ENCODE measurements at places on chromosomes 12 and 14.
A peak's percentile ranks its signal among the peaks of the same experiment; 100 is the strongest.

DNA sequence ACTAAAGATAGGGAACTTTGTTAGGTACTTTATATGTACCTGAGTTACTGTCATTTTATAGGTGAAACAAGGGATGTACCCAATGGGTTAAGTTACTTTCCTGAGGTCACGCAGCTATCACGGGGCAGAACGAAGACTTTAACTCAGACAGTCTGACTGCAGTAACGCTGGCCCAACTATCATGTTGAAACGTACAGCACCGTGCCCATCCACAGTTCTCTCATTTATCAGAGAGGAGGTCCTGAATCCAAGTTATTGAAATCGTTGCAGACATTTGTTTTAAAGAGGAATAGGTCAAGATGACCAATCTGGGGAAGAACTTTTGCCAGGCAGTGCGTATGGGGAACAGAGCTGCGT is 587 bp upstream of the C12orf75 start:
- no peak for DNase-seq

DNA sequence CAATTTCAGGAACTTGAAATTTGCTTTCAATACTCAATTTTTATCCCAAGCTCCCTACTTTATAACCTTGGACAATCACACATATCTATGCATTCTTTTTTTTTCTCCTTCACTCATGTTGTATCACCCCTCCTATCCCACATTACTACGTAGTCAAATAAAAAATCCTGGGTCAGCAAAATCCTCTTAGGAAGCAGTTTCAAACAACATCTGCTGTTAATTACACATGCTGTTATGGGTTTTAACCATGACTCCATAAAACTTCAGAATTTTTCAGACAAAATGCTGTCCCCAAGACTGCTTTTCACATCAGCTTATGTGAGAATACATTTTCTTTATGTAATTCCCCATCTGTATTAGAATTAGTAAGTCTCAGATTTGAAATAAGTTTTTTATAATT is 61.7 kb downstream of the LRFN5 start:
- DNase-seq: no peak

- no peak for DNase-seq
These were observed 187.2 kb downstream of the PRKD1 start for GRCh38 chr14:29740491-29740890.

DNA sequence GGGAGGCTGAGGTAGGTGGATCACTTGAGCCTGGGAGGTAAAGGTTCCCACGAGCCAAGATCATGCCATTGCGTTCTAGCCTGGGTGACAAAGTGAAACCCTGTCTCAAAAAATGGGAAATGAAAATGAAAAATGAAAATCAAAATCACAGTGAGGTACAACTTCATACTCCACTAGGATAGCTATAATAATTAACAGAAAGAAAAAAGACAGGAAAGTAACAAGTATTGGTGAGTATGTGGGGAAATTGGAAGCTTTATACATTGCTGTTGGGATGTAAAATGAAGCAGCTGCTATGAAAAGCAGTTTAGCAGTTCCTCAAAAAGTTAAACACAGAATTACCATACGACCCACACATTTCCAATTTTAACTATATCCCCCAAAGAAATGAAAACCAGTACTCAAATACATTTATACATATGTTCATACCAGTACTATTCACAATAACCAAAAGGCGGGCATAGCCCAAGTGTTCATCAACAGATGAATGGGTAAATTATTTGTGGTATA is 22.2 kb downstream of the SGPP1 start:
- DNase-seq: no peak

- no peak for DNase-seq
These were observed 3.8 kb downstream of the MTHFD1 start for GRCh38 chr14:64391986-64392385.

- DNase-seq: no peak
These were observed 46.0 kb downstream of the SCN8A start for GRCh38 chr12:51636986-51637385.

DNA sequence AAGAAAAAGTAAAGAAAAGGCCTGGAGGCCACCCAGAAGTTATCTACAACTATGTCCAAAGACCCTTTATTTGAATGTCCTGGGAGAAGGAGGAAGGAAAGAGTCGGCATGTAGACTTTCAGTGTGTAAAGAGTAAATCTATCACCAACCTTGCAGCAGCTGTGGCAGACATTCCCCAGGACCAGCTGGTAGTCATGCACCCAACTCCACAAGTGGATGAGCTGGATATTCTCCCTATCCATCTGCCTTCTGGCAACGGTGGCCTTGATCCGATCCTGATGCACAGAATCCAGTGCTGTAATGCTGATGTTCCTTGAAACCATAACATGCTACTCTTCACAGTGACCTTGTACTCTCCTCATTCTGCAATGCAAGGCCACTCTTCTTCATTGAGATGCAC is 27.3 kb downstream of the KRT76 start:
- DNase-seq: no peak

- no peak for DNase-seq
These were observed 69.9 kb downstream of the TGFB3 start for GRCh38 chr14:75911883-75912282.

DNA sequence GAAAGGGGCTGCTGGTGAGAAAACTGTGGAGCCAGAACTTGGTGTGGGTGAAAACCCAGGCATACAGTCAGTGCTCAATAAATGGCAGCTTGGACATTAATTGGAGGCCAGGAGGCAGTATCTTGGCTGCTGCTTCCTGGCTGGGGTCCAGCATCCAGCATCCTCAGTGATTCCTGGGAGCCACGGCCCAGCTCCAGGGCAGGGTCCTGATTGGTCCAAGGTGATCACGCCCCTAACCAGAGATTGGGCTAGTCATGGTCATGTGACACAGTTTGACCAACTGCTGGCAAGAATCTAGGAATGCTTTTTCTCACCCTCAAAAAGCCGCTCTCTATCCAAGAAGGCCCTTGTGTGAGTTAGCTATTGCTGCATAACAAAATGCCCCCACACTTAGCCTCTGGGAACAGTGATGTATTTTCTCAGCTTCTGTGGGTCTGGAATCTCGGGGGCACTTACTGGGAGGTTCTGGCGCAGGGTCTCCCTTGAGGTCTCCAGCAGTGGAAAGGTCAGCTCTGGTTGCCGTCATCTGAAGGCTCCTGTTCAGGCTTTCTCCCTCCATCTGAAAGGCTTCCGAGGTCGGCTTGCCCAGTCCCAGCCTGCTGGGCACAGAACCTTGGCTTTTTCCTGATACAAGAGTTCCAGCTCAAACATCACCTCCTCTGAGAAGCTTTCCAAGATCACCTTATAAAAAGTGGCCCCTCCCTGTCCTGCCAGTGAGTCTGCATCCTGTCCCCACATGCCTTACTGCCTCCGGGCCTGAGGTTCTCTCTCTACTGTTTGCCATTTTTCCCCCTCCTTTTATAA is 119.2 kb upstream of the NCOR2 start:
- DNase-seq: no peak

DNA sequence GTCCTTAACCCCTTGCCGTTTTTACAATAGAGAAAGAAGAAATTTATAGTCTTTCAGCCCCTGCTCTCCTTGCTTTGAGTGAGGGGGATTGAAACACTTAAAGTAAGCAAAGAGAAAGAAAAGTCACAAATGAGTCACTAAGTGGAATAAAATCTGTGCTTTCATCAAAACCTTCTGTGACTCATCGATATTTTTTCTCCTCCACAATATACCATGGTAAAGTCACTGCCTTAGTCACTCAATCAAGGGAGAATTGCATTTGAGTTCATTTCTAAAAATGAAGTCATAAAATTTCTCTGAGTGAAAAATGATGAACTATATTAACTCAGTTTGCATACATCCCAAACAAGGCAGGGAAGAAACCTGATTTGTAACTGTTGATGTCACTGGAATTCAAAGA is 470.3 kb downstream of the FOXG1 start:
- no peak for DNase-seq

- DNase-seq: no peak
These were observed 15.5 kb upstream of the TCTN2 start for GRCh38 chr12:123655420-123655819.

GRCh38 chr12:95963096-95963495 is 20.0 kb downstream of the AMDHD1 start:
- no peak for DNase-seq

- DNase-seq: no peak
These were observed 46.8 kb upstream of the DLK1 start for GRCh38 chr14:100679707-100680438.

DNA sequence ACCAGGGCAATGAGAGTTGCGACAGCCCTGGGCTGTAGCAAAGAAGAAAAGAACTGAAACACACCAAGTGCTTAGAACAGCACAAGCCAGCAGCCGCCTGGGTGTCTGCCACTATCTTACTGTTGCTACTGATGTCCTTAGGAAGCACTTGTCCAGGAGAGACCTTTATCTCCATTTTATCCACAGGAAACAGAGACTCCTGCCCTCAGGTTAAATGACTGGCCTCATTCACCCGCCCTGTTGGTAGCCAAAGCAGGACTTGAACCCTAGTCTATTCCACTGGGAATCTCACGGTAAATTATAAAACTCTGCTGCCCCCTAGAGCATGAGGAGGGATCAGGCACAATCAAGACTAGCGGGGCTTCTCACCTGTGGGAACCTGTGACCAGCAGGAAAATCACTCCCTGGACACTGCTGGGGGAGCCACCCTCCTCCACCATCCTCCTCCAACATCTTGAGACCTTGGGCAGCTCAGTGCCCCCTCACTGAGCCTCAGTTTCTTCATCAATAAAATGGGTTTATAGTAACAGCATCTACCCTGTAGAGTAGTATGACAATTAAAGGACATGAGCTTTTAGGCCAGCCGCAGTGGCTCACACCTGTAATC is 20.5 kb upstream of the TESC start:
- DNase-seq: peak; percentile 77

GRCh38 chr12:5220835-5221234 is 177.2 kb downstream of the KCNA5 start:
- no peak for DNase-seq

DNA sequence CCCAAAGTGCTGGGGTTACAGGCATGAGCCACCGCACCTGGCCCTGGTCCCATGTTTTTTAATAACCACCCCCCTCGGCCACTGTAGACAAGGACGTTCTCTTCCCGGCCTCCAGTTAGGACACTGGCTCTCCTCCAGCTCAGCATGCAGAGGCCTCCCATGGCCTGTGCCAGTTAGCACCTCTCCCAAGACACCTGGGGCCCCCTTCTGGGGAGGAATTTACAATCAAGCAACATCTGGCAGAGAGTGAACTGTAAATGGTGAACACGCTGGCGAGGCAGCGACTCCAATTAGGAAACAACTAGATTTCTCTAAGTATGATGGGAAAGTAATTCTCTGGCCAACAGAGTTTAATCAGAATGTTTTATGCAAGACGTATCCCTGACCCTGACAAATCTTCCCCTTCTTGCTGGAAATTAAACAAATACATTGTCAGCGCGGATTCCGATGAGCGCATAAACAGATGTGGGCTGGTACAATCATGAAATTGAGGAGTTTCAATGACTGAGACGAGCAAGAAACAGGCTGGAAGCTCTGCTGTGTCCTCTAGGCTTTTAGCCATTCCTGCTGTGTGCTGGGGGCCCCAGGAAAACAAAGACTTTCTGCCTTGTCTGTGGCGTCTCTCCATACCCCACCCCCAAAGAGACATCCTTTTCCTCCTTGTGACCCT is 61.7 kb upstream of the DLK1 start:
- DNase-seq: no peak

GRCh38 chr14:32826404-32827082 is 112.1 kb upstream of the NPAS3 start:
- DNase-seq: no peak

DNA sequence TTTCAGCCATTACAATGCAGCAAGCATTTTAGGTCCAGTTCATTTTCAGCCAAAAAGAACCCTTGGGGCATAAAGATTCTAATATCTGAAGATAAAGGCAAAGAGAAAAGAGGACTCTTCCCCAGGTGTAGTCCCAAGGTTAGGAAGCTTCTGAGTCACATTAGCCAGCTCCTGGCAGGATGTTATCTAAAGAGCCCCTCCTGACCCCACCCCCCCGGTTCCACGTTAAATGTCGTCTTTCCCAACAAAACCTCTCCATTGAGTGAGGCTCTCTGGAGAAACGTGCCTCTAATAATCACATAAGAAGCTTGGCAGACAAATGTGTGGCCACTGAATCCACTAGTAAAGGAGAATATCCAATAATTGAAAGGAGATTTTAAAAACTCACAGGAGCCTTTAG is 267.7 kb downstream of the GALC start:
- no peak for DNase-seq

DNA sequence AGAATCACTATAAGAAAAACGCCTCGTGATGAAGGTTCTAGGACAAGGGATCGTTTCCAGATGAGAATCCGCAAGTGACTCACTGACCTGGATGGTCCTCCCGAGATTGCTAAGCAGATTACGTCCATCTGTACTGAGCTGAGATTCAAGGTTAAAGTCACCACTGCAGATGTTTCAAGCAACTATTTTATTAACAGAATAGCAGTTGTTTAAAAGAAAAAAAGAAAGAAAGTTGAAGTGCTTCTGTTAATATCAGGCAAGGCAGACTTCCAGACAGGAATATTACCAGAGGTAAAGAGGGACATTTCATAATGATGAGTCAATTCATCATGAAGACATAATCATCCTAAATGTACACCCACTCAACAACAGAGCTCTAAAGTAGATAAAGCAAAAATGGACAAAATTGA is 17.9 kb downstream of the PXN start:
- DNase-seq: no peak

DNA sequence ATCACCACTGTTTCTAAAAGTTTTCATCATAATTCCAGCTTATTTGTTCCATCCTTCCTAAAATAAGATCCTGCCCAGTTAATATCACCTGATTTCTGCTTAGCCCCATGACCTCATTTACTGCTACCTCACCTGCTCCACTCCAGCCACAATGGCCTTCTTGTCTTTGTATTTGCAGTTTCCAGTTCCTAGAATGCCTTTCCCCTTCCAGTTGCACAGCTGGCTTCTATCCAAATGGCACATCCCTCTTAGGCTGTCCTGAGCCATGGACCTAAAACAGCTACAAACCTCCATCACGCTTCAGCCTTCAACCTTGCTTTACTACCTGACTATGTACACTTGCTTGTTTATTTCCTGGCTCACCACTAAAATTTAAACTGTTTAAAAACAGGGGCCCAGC is 6.5 kb upstream of the LGMN start:
- no peak for DNase-seq

GRCh38 chr14:91308337-91308736 is 63.8 kb upstream of the GPR68 start:
- no peak for DNase-seq

- no peak for DNase-seq
These were observed 41.5 kb downstream of the WDR20 start for GRCh38 chr14:102181187-102181586.

- DNase-seq: no peak
These were observed 52.2 kb upstream of the COCH start for GRCh38 chr14:30822080-30822571.

GRCh38 chr12:72148709-72149108 is 123.5 kb upstream of the TRHDE start:
- no peak for DNase-seq

- DNase-seq: no peak
These were observed 10.9 kb upstream of the RIN3 start for GRCh38 chr14:92502541-92503286.

GRCh38 chr12:119145367-119145766 is 33.4 kb upstream of the HSPB8 start:
- no peak for DNase-seq

Measured in SK-N-DZ (cell line).